ENCODE measurements at places on chromosomes 2 and 18.

- no peak for DNase-seq
Measured at GRCh38 chr18:51908598-51908944, 431.4 kb upstream of the DCC start.

GRCh38 chr2:197675711-197676188 lies 363 bp upstream of the RFTN2 start:
- peak; percentile 62 for DNase-seq

DNA sequence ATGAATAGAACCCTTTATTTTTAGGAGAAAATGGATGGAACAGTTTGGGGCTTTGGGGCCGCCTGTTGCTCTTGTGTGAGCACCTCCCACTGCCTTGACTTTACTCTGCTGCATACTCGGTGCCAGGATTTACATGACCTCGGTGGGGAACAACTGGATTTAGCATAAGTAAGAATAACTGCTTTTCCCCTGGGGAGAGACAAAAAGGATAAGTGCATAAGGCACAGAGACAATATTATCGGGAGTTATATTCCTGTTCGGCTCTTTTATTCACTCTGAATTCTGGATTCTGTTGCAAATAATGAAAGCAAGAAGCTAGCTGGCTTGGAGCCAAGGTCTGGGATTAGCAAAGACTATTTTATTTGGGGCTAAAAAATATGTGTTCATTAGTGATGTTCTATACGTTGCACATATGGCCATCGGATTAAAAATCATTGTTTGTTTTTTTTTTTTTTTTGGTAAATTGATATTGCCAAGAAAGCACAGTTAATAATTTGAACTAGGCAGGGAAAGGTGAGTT lies 69.8 kb downstream of the CYBRD1 start:
- DNase-seq = peak; percentile 13

- no peak for DNase-seq
Measured at GRCh38 chr2:33726415-33726814, 127.3 kb upstream of the FAM98A start.

- DNase-seq = no peak
Measured at GRCh38 chr2:20141806-20142205, 83.1 kb downstream of the SDC1 start.

DNA sequence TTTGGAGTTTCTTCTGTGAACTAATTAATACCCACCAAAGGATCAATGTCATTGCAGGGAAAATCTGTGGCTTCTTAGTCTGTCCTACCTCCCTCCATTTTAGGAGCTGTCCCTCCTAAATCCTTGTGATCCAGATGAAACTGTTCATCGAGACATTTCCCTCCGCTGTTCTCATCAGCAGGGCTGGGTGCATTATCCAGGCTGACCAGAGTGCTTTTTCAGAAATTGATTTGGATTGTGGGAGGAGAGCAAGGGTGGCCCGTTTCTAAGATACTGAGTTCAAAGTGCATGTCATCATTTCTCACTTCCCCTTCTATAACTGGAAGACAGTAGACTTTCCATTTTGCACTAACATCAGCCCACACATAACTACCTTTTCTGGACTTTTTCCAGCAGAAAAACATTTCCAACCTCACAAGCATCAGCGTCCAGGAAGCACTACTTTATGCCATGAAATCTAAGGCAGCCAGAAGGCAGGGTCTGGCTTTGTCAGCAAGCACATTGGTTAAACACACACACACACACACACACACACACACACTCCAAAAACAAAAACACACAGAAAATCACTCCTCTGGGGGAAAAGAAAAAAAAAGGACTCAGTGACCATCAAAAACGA lies 94.1 kb downstream of the ANKRD44 start:
- DNase-seq = no peak

DNA sequence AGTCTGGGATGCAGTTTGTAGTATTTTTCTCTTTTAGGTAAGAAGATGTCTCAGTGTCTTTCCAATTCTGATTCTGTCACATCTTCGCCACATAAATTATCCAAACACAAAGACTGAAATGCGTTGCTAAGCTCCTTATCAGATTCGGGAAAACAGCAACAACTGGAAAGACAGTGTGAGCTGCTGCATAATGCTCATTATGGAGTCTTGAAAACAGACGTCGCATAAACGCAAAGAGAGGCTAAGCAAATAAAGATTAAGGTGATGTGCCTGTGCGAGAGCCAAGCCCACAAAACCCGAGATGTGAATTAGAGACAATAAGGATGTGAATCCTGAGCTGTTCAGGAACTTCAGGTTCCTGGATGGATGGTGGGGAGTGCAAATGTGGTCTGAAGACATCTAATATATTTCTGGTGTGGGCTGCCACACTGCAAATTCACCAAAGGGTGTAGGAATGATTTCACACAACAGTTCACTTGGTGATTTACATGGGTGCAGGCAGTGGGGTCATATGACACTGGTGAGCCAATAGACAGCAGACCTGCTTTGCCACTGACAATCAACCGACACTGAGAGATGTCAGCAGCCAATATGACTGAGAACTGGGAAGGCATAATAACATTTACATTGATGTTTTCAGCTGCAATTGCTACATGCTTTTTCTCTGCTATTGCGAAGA lies 195.8 kb downstream of the MTX2 start:
- no peak for DNase-seq

All from smooth muscle cell of the brain vasculature (primary cell).